CMK (cell line): ENCODE measurements at places on chromosomes 12 and 14.

GRCh38 chr12:132380641-132381040, 51.3 kb upstream of the GALNT9 start:
- no peak for DNase-seq

DNA sequence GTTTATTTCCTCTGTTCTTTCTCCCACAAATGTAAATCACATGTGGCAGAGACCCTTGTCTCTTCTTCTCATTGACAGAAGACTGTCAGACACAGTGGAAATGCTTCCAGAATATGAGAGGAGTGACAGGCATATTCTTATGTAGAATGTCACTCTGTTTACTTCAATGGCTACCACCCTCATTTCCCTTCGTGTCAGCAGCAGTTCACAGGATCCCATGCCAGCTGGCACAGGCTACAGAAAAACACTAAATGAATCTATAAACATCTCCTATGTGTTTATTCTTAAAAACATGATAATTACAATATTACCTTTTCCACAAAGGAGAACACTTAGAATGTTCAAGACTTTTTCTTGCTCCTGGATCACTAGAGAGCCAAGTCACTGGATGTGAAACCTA, 183.8 kb upstream of the CNTN1 start:
- DNase-seq, result no peak

GRCh38 chr12:998020-998874, 7.2 kb downstream of the ERC1 start:
- no peak for DNase-seq

- DNase-seq, result peak; percentile 54
Measured at GRCh38 chr12:6766651-6767349, 637 bp downstream of the PTMS start.

DNA sequence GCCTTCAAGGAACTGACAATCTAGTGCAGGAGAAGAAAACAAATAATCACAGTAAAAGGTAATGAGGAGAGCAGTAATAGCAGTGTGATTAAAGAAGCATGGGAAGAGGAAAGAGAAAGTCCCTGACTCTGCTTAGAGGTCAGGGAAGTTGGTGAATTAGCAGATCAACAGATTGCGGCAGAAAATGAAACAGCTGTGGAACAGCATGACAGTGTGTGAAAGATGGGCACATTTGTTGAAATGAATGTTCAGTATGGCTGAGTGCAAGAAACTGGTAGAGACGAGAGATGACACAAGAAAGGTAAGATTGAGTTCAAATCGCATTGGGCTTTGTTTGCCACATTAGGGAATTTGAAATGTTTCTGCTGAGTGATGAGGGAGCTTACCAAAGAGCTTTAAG, 63.7 kb upstream of the RASSF8 start:
- DNase-seq, result no peak

- DNase-seq, result no peak
Measured at GRCh38 chr12:108193917-108194316, 64.8 kb downstream of the WSCD2 start.

GRCh38 chr12:80353254-80353653, 90.8 kb upstream of the PTPRQ start:
- no peak for DNase-seq

DNA sequence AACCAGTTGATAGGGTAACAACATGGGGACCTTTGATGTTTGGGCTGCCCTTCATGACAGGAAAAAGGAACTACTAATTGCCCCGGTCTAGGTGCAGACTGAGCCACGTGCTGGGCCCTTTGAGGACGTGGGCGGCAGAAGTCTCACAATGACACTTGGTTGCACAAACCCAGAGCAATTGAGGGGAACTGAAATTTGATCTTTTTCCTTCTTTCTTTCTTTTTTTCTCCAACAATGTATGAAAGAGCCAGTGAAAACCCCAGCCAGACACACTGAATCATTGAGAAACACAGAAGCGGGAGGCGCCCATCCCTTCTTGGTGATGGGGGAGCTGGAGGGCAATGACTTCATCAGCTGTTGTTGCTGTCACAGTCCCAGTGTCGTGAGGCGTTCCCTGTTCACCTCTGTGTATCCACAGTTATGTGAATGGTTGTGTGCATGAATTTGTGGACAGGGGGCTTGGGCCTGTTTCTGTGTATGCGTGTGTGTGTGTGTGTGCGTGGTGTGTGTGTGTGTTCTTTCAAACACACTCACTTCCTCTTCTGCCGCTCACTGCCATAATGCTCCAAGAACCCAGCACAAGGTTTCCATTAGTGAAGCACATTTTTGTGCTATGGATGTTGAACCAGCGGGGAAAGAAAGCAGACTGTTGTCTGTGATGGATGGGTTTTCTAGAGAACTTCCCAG, 137.5 kb upstream of the CCND2 start:
- DNase-seq, result no peak

DNA sequence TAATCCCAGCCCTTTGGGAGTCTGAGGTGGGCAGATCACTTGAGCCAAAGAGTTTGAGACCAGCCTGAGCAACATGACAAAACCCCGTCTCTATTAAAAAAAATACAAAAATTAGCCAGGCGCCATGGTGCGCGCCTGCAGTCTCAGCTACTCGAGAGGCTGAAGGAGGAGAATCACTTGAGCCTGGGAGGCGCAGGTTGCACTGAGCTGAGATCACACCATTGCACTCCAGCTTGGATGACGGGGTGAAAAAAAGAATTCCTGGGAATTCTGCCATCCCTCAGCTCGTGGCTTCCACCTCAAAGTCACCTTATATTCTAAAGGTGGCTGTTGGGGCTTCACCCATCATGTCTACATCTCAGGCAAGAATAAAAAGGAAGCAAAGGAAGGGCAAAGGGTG, 12.9 kb downstream of the BCL2L14 start:
- no peak for DNase-seq

DNA sequence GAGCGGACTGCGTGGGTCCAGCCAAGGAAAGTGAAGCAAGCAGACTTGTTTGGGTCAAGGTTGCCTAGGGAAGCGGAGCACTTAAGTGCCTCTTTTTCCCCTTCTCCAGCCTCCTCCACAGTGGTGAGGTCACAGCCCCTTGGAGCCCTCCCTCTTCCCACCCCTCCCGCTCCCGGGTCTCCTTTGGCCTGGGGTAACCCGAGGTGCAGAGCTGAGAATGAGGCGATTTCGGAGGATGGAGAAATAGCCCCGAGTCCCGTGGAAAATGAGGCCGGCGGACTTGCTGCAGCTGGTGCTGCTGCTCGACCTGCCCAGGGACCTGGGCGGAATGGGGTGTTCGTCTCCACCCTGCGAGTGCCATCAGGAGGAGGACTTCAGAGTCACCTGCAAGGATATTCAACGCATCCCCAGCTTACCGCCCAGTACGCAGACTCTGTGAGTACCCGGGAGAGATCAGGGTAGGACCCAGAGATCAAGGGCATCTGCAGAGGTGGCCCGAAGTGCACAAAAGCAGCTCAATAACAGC, at the start of gene TSHR:
Gene TSHR, plus strand, starts transcription at position 206 of the 526 bp plus-strand sequence. Its CDS starts 60 bp downstream, at position 266.
- no peak for DNase-seq

DNA sequence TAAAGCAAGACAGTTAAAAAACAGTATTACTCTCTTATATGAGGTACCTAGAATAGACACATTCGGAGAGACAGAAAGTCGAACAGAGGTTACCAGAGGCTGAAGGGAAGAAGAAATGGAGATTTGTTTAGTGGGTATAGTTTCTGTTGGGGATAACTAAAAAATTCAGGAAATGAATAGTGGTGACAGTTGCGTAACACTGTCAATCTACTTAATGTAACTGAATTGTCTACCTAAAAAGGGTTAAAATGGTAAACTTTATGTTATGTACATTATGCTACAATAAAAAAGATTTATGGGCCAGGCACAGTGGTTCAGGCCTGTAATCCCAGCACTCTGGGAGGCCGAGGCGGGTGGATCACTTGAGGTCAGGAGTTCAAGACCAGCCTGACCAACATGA, 30.6 kb upstream of the SLC6A13 start:
- DNase-seq, result no peak

DNA sequence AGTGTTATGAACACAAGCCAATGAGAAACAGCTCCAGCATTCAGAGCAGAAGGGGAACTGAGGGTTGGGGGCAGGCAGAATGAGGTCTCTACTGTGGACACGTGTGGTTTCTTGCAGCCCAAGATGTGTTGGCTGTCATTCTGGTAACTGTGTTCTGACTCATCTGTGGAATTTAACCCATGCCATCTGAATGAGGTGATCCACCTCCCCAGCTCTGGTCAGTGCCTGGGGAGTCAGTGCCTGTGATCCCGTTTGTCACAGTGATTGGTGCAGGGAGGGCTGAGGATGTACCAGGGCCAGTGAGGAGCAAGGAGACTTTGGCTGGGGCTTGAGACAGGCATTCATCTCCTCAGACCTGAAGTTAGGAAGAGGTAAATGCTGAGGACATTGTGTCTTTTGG, 216.8 kb downstream of the MSRB3 start:
- no peak for DNase-seq

GRCh38 chr12:25207411-25207810, 12.4 kb downstream of the ETFRF1 start:
- DNase-seq, result no peak

- DNase-seq, result peak; percentile 56
Measured at GRCh38 chr12:11797317-11797913, 147.9 kb downstream of the ETV6 start.

GRCh38 chr14:58992935-58993334, 195.5 kb upstream of the DAAM1 start:
- no peak for DNase-seq

GRCh38 chr14:79009286-79009685, 839.1 kb downstream of the NRXN3 start:
- no peak for DNase-seq

- DNase-seq, result peak; percentile 46
Measured at GRCh38 chr14:50335989-50336824, 24.1 kb downstream of the DMAC2L start.

- DNase-seq, result no peak
Measured at GRCh38 chr12:117907108-117907689, 61.6 kb downstream of the KSR2 start.

- no peak for DNase-seq
Measured at GRCh38 chr14:94376108-94376975, 12.1 kb downstream of the SERPINA1 start.

DNA sequence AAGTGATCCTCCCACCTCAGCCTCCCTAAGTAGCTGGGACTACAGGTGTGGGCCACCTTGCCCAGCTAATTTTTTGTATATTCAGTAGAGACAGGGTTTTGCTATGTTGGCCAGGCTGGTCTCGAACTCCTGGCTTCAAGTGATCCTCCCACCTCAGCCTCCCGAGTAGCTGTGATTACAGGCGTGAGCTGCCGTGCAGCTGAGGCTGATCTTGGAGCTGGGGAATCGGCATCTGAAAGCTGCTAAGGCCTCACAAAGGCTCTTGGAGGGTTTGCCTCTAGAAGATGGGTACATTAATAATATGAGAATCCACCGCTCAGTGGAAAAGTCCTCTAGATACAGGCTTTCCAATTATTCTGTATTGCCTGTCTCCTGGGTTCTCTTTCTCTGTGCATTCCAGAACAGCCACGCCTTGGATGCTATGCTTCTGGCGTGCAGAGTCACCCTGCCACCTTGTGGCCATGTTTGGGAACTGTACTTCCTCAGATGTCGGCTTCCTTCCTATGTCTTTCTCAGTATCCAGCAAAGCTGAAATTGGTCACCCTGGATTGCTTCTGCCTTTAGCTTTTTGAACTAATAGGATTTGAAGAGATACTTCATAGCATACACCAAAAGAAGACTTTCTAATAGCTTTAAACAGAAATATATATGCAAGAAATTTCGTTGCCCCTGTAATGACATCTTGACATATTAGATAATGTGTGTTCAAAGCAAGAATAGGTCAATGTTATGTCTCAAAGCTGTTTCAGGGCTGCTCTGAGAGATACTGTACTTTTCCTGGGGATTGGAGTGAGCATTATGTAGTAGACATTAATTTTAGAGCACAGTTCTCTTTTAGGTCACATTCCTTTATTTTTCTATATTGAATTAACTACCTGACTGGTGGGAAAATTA, 75.4 kb downstream of the SNAPC1 start:
- DNase-seq, result peak; percentile 31

GRCh38 chr12:57461276-57461916, 1.8 kb downstream of the GLI1 start:
- no peak for DNase-seq

DNA sequence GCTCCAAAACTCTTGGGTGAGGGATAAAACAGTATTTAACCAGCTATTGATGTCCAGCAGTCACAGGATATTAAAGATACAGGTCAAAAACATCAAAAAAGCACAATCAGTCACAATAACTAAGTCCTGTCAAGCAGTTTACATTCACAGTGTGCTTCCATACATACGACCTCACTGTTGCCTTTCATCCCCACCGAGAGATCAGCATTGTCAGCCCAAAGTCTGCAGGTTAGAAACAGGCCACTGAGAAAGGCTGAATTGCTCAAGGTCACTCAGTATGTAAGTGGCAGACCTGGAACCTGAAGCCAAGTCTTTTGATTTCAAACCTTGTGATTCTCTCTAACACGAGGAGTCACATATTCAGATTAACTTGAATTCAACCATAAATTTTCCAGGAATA, 124.9 kb downstream of the GXYLT1 start:
- no peak for DNase-seq

DNA sequence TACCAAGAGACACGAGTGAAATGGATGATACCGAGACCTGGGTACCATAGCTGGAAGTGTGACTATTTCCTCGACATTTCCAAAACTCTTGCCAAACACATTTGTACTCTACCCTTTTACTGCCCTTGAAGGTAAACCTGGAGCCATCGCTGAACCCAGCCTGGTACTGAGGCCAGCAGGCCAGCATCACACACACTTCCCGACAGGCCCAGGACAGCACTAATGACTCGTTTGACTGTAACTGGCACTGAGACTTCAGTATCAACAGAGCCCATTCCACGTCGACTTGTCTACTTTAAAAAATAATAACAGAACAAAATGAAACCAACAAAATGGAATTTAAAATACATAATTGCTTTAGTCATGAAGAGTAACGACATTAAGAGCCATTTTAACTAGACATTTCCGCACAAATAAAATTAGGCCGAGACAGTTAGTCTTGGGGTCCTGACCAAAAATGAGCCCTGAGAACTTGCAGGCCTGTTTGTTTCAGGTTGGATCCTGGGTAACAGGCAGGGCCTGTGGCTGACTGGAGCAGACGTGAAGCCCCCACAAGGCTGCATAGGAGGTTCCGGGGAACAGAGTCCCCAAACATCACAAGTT, 94.3 kb downstream of the RIMBP2 start:
- no peak for DNase-seq

- no peak for DNase-seq
Measured at GRCh38 chr12:105676694-105677093, 346.2 kb downstream of the C12orf75 start.

DNA sequence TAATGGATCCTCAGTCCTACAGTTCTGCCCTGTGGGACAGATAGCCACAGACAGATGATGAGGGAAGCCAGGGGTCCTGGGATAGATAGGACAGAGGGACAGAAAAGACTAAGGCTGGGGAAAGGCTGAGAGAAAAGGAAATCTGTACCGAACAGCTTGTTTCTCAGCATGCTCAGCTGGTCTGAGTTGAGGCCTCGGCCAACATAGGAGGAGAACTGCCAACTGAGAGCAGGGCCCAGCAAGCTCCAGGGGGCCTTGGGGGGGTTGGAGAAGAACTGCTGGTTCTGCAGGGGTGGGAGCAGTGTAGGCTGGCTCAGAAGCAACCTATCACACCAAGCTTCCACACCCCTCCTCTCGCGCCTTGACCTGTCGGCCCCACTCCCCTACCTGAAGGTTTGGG, 10.1 kb downstream of the IL23A start:
- DNase-seq, result no peak

GRCh38 chr12:116666305-116666673, 71.6 kb downstream of the SPRING1 start:
- no peak for DNase-seq

- DNase-seq, result no peak
Measured at GRCh38 chr12:4563336-4563735, 1.3 kb downstream of the DYRK4 start.

- DNase-seq, result no peak
Measured at GRCh38 chr12:11461433-11461832, 66.1 kb upstream of the PRB2 start.

- DNase-seq, result peak; percentile 94
Measured at GRCh38 chr12:54324617-54325441, at the start of gene COPZ1. Gene COPZ1 (plus strand): TSS chr12:54325131. CDS start chr12:54325164, 33 bp downstream.
